ENCODE measurements at places on chromosomes 3 and 15.

DNA sequence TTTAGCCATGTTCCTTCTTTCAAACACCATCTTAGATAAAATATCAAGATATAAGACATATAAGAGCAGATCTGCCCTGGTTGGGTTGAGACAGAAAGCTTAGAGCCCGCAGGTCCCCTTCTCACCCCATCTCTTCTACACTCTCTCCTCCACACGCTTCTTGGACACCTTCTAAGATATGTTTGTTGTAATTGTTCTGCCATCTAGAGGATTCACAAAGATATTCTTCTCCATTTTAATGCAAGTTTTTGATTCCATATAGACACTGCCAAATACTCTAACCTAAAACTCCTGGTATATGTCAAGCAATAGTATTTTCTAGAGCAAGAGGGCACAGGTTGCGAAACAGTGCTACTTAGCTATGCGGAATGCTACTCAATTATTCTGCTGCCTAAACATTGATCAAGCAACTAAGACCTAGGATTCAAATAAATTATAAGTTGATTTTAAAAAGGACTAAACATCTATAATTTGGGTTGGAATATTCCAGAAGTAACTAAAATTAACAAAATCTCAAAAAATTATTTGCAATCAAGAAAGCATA, 6.8 kb downstream of the CHRM5 start:
- DNase-seq, result no peak

- no peak for DNase-seq
Measured at GRCh38 chr15:64014995-64015394, 31.3 kb downstream of the DAPK2 start.

DNA sequence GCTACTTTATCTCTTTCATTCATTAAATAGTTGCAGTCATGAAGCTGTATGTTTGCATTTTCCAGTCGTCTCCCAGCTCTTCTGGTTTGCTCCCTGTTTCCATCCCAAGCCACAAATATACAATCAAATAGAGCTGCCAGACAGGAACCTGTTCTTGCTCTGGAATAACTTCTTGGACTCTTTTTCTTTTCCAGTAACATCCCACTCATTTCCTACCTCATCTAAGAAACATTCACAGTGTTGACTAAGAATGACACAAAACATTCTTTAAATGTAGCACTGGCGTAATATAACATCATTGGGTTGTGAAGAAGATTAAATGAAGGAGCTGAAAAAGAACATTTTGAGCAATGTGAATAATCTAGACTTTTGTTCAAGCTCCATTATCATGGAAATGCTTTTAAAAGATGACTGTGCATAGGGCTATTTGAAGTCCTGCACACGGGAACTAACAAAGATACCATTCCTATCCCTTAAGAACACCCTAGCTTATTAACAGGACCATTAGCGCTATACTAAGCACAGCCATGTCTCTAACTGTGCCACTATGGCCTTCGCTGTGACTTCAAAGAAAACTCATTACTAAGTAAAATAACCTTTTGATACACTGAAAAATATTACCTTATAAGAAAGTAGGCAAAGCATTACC, 574.0 kb downstream of the NAALADL2 start:
- DNase-seq, result peak; percentile 89

- DNase-seq, result no peak
Measured at GRCh38 chr3:167919590-167919989, 176.1 kb downstream of the GOLIM4 start.

- no peak for DNase-seq
Measured at GRCh38 chr3:119856695-119857094, 74.8 kb downstream of the NR1I2 start.

DNA sequence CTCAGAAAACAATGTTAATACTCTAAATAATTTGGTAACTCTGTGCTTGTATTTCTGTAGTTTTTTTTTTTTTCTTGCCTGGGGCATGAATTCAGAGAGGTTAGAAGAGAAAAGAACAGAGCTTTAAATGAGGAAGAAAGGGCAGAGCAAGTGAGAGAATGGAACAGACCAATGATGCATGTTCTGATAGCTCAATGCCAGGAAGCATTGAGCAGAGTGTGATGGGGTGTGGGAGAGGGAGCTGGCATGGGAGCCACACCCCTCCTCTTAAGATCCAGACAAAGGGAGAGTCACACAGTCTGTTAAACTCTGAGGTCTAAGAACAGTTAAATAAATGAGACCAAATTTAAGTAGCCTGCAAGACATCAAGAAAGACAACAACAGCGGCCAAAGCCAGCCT, 538.6 kb downstream of the TUSC7 start:
- no peak for DNase-seq

DNA sequence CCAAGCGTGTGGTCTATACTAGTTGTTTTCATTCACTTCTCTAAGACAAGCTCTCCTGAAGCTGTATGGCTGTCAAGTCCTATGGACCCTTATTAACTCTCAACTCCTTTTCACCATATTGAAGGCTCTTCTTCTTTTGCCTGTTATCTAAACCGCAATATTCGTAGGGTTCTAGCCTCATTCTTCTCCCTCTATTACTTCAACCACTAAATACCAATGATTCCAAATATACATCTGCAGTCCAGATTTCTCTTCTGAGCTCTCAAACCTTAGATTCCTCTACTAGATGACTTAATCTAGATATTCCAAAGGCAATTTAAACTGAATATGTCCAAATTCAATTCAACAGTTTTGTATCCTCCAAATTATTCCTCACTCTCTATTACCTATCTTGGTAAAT, 24.6 kb downstream of the AQR start:
- no peak for DNase-seq

DNA sequence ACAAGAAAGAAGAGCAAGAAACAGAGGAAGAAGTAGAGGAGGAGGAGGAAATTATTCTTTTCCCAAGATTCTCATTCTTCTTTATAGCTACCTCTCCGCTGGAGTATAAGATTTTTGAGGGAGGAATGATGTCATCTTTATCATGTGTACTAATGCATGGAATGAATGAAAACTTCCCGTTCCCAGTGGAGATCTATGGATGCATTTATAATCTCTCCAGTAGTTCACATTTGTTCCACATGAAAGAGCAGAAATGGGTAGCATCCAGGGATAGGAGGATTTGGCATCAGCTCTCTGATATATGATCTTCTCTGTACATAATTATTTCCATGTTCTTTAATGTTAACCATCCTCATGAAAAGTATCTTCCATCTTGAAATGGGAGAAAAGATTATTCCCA, 244.4 kb downstream of the ADAMTSL3 start:
- DNase-seq, result no peak

All from AG04449 (cell line).